ENCODE measurements at places on chromosomes 6 and 20.

GRCh38 chr6:105212587-105212986 lies 32.8 kb upstream of the POPDC3 start:
- no peak for DNase-seq

DNA sequence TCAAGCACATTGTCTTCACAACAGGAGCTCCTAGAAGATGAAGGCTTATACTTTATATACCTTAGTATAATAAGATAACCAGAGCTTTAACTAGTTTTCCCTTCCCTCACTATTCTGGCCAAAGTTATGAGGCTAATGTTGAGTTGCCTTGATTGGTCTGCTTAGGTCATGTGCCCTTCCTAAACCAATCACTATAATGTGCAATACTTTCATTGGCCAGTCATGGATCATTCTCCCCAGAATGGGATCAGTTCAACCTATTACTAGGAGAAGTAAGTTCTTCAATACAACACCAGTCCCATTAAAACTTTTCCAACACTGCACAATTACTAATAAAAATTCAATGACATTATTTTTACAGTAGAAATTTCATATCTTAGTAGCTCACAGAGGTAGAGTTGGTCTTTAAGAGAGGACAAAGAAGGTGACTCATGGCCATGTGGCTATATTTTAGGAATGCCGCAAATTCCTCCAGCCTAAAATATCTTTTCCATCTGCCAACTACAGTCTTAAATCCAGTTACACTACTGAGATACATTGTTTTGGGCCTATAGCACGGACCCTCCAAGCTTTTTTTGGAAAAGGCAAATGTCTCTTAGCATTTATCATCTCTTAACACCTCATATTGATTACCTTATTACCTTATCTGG lies 12.5 kb upstream of the POU3F2 start:
- no peak for DNase-seq

DNA sequence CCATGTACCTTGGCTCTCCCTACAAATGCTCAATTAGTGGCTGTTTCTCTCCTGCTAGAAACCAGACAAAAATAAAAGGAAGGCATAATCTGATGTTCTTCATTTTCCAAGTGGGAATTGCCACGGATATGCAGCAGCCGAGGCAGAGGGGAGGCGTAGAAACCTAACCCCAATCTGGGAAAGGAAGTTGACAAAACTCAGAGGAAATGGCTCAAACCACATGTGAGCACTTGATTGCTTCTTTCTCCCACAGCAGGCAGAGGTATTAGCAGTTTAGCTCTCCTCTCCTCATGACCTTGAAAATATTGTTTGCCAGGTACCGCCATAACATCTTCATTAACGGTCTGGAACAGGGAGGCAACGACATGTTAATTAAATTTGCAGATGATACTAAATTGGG lies 3.8 kb upstream of the MLN start:
- DNase-seq: no peak

DNA sequence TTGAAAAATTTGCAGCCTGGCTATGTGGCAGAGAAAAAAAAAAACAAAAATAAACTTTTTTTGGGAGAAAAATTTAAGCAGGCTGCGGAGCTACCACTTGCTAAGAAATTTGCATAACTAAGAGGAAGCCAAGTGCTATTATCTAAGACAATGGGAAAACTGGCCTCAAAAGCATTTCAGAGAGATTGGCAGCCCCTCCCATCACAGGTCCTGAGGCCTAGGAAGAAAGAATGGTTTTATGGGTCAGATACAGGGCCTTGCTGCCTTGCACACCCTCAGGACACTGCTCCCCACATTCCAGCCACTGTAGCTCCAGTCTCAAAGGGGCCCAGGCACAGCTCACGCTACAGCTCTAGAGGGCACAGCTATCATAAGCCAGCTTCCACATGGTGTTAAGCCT lies 777.9 kb downstream of the TENT5A start:
- no peak for DNase-seq

DNA sequence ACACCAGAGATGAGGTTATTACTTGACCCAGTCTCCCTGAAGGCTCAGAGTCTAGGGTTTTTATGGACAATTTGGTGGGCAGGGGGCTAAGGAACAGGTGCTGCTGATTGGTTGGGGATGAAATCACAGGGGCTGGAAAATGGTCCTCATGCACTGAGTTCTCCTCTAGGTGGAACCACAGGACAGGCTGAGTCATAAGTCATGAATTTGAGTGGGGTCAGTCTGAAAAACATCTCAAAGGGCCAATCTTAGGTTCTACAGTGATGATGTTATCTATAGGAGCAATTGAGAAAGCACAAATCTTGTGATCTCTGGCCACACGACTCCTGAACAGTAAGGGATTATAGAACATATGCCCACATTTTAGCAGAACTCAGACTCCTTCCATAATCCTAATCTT lies 5.9 kb upstream of the MRS2 start:
- DNase-seq: no peak

GRCh38 chr6:34056305-34057108 lies 89.4 kb downstream of the GRM4 start:
- DNase-seq: no peak

DNA sequence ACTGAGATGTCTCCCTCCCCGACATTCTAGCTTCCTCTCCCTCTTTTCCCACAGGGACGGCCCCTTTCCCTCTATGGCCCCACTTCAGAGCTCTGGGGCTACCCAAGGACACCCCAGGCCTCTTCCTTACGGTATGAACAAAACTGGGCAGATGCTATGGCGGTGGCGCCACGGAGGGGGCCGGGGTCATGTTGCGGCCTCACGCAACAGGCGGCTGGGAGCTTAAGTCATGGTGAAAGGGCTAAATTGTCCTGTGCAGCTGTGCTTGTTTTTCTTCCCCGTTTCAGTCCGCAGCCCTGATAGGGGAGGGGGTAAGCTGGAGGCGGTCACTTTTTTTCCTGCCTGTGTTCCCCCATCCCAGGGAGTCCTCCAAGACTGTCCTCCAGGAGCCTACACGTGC lies 17.6 kb upstream of the KIAA1755 start:
- DNase-seq: no peak

DNA sequence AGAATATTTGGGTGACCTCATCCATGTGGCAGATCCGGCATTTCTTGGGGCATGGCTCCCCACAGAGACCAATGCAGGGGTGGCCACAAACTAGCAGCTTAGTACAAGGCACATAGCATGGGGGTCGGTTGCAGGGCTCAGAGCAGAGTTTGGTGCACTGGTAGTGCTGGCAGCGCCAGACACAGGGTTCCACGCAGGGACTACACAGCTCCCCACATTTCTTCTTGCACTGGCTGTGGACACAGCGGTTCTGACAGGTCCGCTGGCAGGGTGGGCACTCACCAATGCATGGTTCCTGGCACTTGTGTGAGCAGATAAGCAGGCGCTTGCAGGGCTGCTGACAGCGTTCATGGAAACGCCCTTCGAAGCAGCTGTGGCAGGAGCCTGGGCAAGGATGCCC lies 29.1 kb downstream of the DDX27 start:
- no peak for DNase-seq

DNA sequence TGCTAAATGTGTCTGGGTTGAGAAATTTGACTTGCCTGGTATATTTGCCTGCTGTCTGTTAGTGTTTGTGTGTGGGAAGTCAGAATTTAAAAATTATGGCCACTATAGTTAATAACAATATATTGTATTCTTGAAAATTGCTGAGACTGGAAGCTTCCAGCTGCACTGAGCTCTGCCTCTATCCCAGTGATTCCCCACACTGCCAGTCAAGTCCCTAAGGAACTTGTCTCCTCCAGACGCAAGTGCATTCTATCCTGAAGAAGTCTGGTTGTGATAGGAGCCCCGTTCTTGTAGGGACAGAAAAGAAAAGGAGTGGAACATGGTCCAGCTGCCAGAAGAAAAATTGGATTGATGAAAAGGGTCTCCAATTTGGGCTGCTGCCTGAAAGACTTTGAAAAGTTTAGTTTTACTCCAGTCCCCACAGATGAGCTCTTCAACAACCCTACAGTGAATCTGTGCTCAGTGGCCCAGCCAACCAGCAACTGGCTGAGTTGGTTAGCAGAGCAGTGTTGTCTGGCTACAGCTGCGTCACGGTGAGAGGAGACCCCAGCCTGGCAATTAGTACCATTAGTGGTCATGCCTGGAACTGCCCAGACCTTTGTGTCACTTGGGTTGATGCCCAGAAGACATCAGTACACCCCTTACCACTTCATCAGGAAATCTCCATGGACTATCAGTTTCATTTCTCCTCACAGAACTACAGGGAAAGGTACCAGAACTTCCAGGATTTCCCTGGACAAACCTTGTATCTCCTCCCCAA lies 183.1 kb upstream of the MCHR2 start:
- DNase-seq: no peak

DNA sequence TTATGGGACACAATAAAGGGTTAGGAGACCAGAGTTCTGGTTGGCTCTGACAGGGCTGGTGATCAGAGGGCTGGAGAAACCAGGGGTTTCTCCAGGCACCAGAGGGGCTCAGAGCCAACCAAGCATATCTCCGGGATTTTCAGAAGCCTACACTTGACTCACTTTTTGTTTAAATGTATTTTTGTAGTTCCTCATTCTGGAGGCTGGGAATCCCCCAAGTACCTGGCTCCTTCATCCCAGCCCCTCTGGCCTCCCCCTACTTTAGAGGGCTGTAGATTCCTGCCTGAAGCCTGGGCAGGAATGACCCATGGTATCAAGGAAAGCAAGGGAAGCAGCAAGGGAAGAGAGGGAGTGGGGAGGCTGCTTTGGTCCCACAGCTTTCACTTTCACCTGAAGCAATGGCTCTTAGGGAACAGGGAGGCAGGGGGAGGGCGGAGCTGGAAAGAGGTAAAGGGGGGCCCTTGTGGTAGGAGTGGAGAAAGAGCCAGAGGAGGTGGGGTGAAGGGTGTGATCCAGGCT lies 973 bp downstream of the CD40 start:
- DNase-seq: no peak

- DNase-seq: no peak
Observed at GRCh38 chr6:117267766-117268534, 2.6 kb downstream of the VGLL2 start.

- DNase-seq: no peak
Observed at GRCh38 chr20:33655164-33655563, 7.0 kb upstream of the C20orf144 start.

DNA sequence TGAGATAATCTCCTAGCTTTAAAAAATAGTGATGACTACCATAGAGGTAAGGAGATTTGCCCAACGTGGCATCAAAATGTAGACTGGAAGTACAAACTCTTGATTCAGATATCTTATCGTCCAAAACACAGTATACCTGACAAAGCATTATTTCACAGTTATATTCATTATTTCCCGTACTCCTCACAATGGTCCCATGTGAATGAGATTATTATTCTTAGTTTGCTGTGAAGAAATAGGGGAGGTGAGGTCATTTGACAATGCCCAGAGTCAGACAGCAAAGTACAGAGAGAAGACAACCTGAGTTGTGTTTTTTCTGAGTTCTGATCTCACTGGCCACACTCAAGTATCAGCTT lies 1.2 kb upstream of the TFB1M start:
- no peak for DNase-seq

DNA sequence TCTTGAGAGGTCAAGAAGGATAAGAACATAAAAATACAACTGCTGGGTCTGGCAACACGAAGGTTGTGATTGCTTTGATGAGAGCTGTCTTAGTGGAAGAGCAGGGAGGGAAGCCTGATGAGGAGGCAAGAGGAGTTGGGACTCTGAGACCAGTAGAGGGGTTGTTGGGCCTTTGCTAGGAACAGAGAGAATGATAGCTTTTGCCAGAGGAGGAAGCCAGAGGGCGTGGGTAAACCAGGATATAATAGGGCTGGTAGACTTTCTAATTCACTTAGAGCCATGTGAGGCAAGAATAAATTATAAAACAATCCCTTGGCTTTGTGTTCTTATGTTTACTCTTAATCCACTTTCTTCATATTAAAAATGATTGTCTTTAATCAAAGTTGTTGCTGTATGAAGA lies 78.6 kb downstream of the RCAN2 start:
- no peak for DNase-seq

GRCh38 chr6:34237316-34237721 lies 646 bp downstream of the HMGA1 start:
- no peak for DNase-seq

Measured in stimulated activated CD8-positive, alpha-beta memory T cell treated with anti-CD3 and anti-CD28 coated beads, Interleukin-12 subunit alpha, Interleukin-12 subunit beta, amount 100 ng/mL, for 4 hours (primary cell).